ENCODE measurements at places on chromosomes 7 and 10. TPM values are rescaled to one million over a fixed set of nuclear protein-coding genes. Genes with fewer than 3 reads are reported as not detected.

Gene SLC26A5
- 0.16 TPM for total RNA-seq

Gene SLC25A28
- 18.6 TPM for total RNA-seq

Gene CCDC71L
- total RNA-seq = 31.4 TPM

Gene OR2A1
- total RNA-seq = not detected

Gene VSTM2A
- total RNA-seq = 0.10 TPM

Gene AFAP1L2
- 20.8 TPM for total RNA-seq

Gene IFIT1
- total RNA-seq = 14.5 TPM

Gene HYAL4
- total RNA-seq = not detected

Gene TWIST1
- 29.3 TPM for total RNA-seq

Gene DNMBP
- total RNA-seq = 21.7 TPM

Gene VPS37D
- total RNA-seq = 2.6 TPM

Gene NOLC1
- total RNA-seq = 59.5 TPM

Gene MINDY4
- total RNA-seq = 5.6 TPM

Gene PROSER2
- total RNA-seq = 2.4 TPM

Gene LEP
- 6.6 TPM for total RNA-seq

Gene SCART1
- total RNA-seq = 0.27 TPM

Gene CCDC186
- 15.8 TPM for total RNA-seq

GRCh38 chr10:101934686-101935305 lies 91.2 kb upstream of the KCNIP2 start:
- ATAC-seq = no peak

GRCh38 chr7:50092579-50093491 lies at the start of gene ZPBP:
Gene ZPBP, minus strand, starts transcription at chr7:50093246. Its CDS starts 52 bp downstream, at chr7:50093194.
- no peak for ATAC-seq

- no peak for ATAC-seq
Measured at GRCh38 chr7:123305840-123306375, 106.1 kb upstream of the SLC13A1 start.

GRCh38 chr7:117828825-117829224 lies 44.4 kb downstream of the CTTNBP2 start:
- no peak for ATAC-seq

DNA sequence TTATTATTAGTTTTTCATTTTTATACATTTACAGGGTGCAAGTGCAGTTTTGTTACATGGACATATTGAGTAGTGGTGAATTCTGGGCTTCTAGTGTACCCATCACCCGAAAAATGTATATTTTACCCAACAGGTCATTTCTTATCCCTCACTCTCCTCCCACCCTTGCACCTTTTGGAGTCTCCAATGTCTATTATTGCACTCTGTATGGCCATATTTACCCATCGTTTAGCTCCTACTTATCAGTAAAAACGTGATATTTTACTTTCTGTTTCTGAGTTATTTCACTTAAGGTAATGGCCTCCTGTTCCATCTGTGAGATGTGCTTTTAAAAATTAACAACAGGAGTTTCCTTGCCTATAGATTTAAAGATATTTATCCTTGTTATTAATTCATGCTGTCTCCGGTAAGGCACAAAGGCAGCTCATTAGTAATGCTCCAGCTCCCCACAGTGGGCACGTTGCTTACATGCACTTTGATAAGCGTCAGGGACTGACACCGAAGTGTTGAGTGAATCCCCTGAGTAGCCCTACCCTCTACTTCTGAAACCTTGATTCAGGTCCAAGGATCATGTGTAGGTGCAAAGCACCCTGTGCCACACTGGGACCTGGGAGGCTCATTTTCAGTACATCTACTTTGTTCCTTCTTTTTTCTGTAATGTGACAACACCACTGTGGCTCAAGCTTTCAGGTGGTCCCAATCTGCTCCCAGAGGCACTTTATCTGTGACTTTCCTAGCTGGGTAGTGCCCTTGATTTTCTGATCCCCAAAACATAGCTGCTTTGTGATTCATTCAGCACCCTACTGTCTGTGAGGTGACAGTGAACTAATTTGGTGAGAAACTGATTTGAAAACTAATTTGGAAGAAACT lies 27.3 kb downstream of the HYAL4 start:
- ATAC-seq = peak; percentile 65

GRCh38 chr7:24797270-24797669 lies 40.0 kb upstream of the GSDME start:
- no peak for ATAC-seq

GRCh38 chr7:116219834-116220233 lies 9.5 kb downstream of the TES start:
- no peak for ATAC-seq

- no peak for ATAC-seq
Measured at GRCh38 chr10:100923580-100923979, 10.8 kb downstream of the SLF2 start.

- ATAC-seq = no peak
Measured at GRCh38 chr7:80098795-80099194, 35.8 kb upstream of the GNAI1 start.

DNA sequence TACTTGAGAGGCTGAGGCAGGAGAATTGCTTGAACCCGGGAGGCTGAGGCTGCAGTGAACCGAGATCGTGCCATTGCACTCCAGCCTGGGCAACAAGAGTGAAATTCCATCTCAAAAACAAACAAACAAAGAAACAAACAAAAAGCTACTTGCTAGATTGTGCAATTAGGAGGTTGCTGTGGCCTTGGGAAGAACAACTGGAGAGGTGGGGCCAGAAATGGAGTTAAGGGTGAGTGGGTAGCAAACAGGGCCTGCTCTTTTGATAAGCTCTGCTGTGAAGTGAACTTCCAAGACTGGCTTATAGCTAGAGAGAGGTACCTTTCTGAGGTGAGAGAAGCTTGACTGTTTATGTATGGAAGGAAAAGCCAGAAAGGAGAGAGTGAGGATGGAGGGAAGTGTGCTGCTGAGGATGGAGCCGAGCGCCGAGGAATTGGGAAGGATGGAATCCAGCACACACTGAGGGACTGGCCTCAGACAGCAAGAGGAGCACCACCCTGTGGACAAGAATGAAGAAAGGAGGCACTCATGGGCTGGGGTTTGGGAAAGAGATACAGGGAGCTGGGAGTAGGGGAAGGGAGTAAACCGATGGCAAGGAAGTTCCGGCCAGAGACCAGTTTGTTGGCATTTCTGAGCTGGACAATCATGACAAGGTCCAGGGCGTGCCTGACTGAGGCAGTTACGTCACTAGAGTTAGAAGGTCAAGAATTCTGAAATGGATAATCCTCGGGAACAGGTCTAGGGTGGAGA lies 7.0 kb upstream of the RPEL1 start:
- peak; percentile 61 for ATAC-seq

GRCh38 chr7:143252006-143252405 lies 11.2 kb upstream of the GSTK1 start:
- ATAC-seq = no peak

DNA sequence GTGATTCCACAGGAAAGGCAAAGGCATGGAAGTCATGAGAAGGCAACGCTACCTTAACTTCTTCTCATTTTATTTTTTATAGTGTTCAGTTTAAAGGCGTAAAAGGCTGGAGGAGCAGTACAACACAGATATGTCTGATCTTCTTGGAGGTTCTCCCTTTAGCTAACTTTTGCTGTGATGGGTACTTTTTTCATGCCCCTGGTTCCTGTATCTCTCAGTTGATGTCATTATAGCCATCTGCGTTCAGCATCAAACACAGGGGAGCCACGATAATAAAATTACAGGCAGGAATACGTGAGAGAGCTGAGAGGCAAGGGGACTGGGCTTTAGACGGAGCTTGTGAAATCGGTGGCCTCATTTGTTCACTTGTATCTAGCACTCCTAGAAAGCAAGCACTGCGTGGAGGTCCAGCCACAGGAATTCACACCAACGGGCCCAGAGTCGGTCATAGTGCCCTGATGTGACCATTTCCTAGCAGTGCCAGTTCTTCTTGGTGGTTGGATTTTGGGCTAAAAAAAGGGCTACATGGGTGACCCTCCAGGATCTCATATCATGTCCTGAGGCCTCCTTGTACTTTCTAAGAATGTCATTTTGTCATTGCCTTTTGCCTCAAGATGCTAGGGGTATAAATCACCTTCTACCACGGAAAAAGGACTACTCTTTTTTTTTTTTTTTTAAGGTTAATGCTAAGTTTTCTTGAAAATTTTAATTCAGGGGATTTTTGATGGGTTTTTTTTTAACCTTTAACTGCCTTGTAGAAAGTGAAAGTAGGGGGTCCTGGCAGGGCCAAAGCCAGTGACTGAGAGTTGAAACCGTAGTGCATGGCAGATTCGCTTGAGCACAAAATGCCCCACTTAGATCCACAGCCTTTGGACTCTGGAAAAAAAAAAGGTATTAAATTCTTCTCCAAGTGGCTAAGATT lies 191.5 kb downstream of the CELF2 start:
- ATAC-seq = no peak

DNA sequence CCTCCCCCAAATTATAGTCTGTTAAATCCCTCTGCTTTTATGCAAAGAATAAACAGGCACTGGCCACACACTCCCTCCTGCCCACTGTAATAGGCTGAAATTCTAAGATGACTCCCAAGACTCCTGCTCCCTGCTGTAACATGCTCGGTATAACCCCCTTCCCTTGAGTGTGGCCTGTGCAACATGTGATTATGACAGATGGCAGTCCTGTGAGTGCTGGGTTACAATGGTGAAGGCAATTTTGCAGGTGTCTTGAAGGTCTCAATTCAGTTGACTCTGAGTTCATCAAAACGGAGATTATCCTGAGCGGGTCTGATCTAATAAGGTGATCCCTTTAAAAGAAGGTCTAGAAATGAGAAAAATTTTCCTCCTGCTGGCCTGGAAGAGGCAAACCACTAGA lies 55.9 kb downstream of the CREB3L2 start:
- no peak for ATAC-seq

- ATAC-seq = no peak
Measured at GRCh38 chr7:50505553-50506210, 55.5 kb upstream of the FIGNL1 start.

DNA sequence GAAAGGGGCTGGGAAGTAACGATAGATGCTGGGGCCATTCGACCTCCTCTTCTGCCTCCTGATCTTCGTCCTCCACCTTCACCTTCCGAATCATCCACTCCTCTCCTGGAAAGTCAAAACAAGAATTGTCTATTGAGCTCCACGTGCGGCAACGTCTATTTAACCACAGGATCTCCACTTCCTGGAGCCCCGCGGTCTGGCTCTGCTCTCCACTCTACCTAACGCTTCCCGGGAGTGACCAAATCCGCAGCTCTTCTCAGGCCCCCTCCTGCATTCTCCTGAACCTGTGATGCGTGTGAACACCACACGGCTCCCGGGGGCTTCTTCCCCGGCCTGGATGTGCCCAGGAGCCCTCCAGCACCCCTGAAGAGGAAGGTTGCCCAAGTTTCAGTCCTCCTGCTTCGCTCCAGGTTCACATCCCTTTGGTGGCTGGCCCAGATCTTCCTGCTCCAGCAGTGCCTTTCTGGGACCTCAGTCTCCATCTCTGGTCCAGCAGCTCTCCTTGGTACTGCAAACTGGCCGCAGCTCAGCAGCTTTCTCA lies 7.2 kb downstream of the ZNF467 start:
- no peak for ATAC-seq

DNA sequence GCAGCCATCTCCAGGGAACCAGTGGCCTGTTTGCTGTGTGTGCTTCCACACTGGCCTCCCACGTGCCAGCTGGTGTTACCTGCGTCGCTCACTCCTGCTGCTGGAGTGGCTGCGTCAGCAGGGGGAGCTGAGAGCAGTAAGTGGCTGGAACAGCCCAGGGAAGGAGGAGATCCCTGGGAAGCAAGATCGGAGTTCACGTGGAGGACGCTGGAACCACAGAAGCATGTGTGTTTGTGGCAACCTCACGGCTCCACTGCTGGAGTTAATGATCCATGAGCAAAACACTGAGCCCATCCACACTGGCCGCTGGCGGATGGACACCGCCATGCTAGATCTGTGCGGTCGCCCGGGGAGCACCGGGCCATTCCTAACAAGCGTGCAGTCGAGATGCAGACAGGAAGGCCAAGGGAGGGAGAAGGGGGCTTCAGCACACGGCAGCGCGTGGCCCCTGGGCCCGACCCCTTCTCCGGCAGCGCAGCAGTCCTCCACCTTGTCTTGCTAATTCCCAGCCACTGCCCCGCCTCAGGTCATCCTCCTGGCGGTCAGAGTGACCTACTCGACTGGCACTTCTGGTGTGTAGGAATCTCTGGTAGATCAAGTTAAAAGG lies 68.5 kb upstream of the EEPD1 start:
- ATAC-seq = peak; percentile 74

GRCh38 chr7:157589680-157590079 lies 252.9 kb downstream of the DNAJB6 start:
- no peak for ATAC-seq

DNA sequence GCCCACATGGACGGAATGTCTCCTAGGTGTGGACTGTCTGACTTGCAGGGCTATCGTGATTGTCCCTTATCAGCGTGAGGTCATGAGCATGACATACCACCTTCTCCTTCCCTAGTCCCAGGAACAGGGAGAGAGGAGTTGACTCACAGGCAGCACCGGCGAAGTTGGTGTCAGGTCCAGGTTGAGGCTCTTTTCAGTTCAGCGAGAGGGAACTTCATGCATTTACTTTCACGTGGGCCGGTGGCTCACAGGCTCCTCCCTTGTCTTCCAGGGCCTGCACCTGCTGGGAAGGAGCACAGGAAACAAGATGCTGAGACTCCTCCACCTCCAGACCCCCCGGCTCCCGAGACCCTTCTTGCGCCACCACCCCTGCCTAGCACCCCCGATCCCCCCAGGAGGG lies 46.1 kb downstream of the PROSER2 start:
- no peak for ATAC-seq

GRCh38 chr10:29838539-29838938 lies 203.8 kb upstream of the SVIL start:
- ATAC-seq = peak; percentile 81

DNA sequence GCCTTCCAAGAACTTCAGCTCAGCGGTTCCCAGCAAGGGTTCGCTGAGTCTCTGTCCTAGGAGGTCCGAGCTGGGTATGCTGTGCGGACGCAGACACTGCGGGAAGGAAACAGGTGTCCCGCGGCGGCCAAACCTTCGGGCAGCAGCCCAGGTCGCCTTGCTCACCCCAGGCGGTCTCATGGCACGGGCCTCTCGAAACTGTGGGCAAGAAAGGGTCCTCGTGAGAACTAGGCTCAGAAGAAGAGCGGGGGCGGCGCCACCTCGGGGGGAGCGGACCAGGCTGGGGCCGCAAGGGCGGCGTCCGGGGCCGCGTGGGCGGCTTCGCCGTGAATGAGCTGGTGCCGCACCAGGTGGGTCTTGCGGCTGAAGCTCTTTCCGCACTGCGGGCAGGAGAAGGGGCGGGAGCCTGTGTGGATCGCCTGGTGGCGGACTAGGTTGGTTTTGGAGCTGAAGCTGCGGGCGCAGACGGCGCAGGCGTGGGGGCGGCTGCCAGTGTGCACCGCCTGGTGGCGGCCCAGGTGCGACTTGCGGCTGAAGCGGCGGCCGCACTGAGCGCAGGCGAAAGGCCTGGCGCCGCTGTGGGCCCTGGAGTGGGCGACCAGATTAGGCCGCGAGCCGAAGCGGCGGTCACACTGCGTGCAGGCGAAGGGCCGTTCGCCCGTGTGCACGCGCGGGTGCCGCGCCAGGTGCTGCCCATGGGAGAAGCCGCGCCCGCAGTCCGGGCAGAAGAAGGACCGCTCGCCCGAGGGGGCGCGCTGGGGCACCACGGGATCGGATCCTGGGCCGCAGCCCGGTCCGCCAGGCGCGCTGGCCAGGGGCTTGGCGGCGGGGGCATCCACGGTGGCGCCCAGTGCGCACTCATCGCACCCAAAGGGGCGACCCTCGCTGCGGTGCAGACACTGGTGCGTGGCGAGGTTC lies 8.6 kb downstream of the ZNF467 start:
- ATAC-seq = no peak

GRCh38 chr10:114714281-114714741 lies 56.2 kb upstream of the ABLIM1 start:
- ATAC-seq = no peak

GRCh38 chr10:20162123-20162522 lies 345.9 kb downstream of the PLXDC2 start:
- no peak for ATAC-seq

GRCh38 chr10:18656724-18657123 lies 2.5 kb upstream of the ARL5B start:
- no peak for ATAC-seq

- ATAC-seq = no peak
Measured at GRCh38 chr7:99098286-99098823, 45.6 kb downstream of the SMURF1 start.

Data from gastroesophageal sphincter (tissue), 4 donors.